ENCODE measurements at places on chromosomes 5 and 9.

GRCh38 chr9:90724112-90724511 lies 77.5 kb upstream of the SYK start:
- DNase-seq: no peak

- DNase-seq: no peak
Observed at GRCh38 chr9:94812343-94812742, 85.8 kb downstream of the AOPEP start.

DNA sequence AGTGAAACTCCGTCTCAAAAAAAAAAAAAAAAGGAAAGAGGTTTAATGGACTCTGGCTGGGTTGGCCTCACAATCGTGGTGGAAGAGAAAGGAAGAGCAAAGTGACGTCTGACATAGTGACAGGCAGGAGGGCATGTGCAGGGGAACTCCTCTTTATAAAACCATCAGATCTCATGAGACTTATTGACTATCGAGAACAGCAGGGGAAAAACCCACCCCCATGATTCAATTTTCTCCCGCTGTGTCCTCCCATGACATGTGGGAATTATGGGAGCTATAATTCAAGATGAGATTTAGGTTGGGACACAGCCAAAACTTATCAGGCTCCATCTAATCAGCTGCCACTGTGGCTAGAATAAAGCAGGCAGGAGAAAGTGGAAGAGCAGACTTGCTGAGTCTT lies 610.4 kb upstream of the NUDT12 start:
- no peak for DNase-seq

- no peak for DNase-seq
Observed at GRCh38 chr9:106531491-106531890, 331.5 kb upstream of the ZNF462 start.

DNA sequence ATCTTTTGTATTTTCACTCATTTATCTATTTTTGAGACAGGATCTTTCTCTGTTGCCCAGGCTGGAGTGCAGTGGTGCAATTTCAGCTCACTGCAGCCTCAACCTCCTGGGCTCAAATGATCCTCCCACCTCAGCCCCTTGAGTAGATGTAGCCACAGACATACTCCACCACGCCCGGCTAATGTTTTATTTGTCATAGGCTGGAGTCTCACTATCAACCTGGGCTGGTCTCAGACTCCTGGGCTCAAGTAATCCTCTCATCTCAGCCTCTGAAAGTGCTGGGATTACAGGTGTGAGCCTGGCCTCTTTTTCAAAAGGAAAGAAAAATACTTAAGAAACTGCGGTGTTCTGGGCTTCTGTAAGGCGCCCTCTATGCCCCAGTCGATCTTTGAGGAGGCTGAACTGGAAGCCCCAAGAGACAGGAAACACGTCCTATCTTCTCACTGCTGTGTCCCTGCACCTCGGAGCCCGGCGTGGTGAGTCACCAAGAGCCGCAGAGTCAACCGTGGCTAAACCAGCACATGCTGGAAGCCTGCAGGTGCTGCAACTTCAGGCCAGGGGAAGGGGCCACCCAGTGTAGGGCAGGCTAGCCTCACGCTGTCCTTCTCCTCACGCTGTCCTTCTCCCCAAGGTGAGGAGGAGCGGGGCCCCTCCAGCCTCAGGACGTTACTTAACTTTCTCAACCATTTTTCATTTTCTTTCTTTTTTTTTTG lies 15.2 kb upstream of the LHX3 start:
- DNase-seq: no peak

DNA sequence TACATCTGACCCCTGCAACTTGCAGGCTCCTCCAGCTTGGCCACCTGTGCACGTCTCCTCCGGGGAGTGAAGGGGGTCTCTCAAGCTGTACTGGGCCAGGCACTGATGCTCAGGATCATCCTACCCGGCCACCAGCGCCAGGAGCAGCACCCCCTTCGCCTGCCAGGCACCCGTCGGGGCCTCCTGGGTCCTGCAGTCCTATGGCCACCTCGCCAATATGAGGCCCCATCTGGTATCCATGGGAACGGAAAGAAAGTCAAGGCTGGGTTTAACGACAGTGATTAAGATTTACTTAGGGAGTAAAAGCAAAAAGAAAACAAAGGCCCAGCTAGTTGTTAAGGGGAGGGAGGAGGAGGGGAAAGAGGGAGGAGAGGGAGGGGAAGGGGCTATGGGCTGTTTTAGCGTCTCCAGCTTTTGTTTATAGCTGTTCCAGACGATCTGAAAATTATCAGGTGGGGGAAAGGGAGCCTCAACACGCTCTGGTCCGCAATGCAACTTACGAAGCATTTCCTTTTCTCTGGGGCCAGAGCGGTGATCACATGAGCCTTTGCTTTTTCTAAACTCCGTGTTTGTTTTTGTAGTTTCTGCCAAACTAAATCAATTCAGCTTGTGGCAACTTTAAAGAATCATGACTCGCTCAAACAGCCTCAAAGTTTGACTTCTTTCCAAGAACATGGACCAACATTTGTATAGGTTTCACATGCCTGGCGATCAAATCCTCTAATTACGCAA lies 132.4 kb downstream of the ROR2 start:
- DNase-seq: peak; percentile 85

- DNase-seq: no peak
Observed at GRCh38 chr5:135995976-135996375, 32.8 kb upstream of the TGFBI start.

DNA sequence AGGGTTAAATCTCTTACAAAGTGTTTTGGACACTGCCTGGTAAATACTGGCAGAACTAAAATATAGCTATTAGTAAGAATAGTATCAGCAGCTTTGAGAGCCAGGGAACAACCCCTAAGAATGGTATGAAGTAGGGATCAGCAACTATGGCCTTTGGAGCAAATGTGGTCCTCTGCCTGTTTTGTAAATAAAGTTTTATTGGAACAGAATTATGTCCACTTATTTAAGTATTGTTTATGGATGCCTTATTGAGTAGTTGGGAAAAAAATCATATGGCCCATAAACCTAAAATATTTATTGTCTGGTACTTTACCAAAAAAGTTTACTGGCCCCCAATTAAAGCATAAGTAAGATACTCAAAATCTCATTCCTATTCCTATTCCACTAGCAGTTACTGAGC lies 182.2 kb downstream of the PALM2AKAP2 start:
- DNase-seq: no peak

GRCh38 chr5:41156739-41157138 lies 56.6 kb downstream of the C6 start:
- no peak for DNase-seq

GRCh38 chr5:56075361-56075760 lies 80.6 kb upstream of the IL6ST start:
- DNase-seq: no peak

DNA sequence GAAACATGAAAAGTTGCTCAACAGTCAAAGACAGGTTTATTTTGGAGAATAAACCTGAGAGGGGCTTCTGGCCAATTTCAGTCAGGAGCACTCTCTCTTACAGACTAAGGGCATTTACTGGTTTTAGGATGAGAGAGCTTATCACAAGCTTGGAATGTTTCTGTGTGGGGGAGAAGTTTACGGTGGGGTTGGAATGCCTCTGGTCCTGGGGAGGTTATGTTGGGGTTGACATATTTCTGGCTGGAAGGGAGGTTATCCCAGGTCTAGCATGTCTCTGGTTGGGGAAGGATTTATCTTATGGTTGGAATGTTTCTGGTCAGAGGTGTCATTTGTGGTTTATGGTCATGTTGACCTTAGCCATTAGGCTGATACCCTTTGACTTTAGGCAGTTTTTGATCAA lies 1867.3 kb downstream of the EFNA5 start:
- no peak for DNase-seq

- DNase-seq: no peak
Observed at GRCh38 chr5:56588636-56589480, 226.5 kb upstream of the MAP3K1 start.

DNA sequence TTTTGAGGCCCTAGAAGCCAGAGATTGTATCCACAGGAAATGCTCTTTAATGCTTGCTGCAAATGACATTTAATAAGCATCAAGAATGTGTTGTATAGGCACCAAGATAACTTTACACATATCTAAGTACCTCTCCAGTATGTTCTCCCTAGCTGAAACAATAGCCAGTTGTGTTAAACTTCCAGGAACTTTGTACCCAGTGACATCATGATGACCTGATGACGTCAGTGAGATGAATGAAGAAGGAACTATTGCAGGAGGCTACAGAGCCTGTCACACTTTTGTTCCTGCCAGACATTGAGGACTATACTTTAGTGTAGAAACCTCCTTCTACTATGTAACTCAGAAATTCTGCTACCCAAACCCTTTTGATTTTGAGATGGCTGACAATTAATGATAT lies 129.8 kb downstream of the CD180 start:
- no peak for DNase-seq

GRCh38 chr5:86665984-86666760 lies 48.4 kb downstream of the COX7C start:
- no peak for DNase-seq

DNA sequence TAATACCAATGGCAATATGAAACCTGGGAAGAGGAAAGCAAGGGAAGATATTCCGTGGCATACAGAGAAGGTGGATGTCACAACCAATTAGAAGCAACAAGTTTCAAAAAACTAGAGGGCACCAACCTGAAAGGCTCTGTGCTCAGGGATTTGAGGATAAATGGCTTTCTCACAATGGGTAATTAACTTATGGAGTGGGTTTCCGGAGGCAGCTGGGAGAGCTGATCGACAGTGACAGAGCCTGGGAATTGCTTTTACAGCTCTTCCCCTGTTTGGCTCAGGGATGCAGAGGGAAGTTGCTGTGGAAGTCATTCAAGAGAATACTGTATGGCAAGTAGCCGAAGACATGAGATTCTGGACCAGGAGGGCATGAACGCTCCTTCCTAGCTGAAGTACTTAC lies 237.0 kb downstream of the KIF4B start:
- no peak for DNase-seq

DNA sequence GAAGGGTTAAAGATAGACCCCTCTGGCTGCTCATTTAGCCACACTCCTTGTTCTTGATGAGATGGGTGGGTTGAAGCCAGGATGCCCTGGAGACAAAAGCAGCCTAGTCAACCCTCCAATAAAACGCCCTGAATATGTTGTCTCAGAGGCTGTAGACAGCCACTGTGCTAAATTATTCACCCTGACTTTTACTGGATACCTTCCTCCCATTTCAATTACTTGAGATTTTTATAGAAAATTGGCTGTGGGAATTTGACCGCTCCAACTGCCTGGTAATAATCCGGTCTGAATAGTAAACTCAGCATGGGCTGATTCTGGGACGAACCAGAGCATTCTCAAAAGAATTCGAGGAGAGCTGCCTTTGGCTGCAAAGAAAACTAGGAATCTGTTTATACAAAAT lies 104.2 kb downstream of the SNX18 start:
- DNase-seq: no peak

- DNase-seq: no peak
Observed at GRCh38 chr5:132029609-132030330, 18.3 kb upstream of the ACSL6 start.

- DNase-seq: no peak
Observed at GRCh38 chr9:117887383-117887782, 183.2 kb downstream of the TLR4 start.

DNA sequence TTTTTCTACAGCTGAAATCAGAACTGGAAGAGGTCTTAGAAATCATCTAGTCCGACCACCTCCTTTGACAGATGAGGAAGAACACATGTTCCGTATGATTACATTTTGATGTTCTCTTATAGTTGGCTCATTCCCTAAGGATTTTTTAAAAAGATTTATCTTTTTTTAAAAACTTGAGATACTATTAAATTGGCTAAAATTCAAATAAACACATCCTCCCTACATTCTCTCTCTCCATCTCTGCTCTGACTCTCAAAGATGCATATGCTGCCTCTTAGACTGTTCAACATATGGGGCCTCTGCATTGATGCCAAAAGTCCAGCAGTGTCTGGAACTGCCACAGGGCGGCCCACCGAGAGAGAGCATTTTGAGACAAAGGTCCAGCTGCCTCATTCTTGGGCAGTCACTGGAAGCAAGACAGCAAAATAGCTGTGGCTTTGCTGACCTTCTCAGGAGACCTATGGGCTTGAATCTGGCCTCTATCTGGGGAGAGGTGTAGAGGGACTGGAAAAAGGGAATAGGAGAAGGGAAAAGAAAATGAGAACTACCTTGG lies 12.8 kb upstream of the TSSK1B start:
- no peak for DNase-seq

DNA sequence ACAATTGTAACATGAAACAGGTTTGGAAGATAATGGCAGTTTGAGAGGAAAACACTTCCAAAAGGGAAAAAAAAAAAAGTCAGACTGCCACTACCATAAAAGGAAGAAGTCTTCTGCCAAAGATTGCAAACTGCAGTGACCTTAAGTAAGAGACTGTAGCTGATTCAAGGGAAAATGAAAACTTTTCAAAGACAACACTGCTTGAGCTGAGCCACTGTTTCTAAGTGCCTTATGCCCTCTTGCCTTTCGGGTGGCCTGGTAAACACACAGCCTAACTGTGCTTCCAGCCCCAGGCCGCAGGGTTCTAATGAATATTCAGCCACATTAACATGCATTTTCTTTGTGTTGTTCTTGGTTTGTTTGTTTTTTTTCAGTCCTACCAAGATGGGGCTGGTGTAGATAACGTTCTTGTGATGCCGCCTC lies 354.6 kb downstream of the BNC2 start:
- no peak for DNase-seq

DNA sequence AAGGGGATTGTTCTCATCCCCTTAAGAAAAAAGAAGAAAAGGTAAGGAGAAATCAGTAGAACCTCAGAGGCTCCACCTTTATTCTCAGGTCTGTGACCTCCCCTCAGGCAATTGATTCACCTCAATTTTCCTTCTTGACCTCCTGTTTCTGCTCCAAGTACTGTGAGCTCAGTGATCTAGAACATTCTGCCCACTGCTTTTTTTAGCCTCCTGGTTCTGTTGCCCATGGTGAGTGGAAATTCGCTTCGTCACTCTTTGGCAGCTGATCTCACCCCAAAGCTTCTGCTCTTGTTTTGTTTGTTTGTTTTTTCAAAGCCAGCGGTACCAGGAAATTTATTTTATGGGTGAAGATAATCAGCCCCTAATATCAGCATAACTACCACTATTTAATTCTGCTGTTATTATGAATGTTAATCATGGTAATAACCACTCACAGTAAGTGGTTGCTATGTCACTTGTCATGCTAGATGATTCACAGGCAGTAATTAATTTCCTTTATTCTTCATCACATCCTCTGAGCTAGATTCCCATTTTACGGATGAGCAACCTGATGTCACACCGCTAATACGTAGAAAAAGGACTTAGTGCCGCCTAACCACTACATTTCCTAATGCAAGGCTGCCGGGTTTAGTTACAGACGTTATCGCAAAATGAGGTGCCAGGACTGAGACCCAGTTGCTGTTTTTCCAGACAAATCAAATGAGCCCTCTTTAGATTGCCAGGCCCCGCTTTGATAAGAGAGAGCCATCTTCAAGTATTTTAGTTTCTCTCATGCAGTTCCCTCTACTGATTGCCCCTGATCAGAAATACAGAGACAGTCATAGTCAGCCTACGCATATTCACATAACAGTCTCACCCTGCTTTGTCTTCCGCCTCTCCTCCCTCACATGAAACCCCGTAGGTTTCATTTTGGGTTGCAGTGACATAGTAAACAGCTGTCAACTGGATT lies 78.2 kb downstream of the CYFIP2 start:
- DNase-seq: no peak

- DNase-seq: no peak
Observed at GRCh38 chr5:144464306-144464705, 293.6 kb downstream of the KCTD16 start.

- no peak for DNase-seq
Observed at GRCh38 chr9:15531380-15531779, 20.6 kb upstream of the PSIP1 start.

Data from urinary bladder (tissue), 4 donors.